ENCODE measurements at places on chromosomes 2 and 18.

- peak; percentile 52 for DNase-seq
Measured at GRCh38 chr2:37350034-37350433, 5.6 kb downstream of the QPCT start.

DNA sequence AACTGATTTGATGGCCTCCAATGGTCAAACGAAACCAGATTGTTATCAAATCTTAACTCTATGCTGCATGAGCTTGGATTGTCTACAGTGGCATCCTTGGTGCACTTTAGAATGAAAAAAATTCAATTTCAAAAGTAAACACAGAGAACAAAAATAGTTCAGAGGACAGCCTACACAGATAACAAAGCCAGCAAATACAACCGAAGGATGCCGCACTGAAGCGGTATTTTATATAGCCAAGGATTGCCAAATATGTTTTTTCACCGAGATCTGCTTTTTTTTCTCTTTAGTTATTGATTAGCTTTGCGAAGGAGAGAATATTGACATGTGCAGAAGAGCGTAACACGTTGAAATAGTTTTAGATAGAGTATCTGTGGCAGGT lies 72.0 kb downstream of the SLC4A3 start:
- DNase-seq: no peak

- no peak for DNase-seq
Measured at GRCh38 chr2:184830531-184830930, 232.2 kb downstream of the ZNF804A start.

DNA sequence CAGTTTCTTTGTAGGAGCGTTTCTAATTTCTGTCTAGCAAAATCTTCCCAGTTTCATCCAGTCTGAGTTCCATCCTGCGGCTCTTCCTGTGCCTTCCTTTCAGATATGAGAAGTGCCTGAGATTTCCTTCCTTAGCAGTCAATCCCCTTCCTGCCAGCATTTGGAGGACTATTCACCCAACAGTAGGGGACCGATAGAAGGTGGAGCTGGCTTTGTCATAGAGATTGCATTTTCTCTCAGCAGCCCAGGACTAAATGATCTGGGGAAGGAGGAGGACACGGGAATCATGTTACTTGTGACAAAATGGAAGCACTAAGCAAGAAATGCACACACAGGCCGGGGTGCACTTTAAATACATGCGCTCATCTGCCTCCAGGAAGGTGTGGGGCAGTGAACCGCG lies 5.6 kb upstream of the SMIM21 start:
- DNase-seq: no peak

DNA sequence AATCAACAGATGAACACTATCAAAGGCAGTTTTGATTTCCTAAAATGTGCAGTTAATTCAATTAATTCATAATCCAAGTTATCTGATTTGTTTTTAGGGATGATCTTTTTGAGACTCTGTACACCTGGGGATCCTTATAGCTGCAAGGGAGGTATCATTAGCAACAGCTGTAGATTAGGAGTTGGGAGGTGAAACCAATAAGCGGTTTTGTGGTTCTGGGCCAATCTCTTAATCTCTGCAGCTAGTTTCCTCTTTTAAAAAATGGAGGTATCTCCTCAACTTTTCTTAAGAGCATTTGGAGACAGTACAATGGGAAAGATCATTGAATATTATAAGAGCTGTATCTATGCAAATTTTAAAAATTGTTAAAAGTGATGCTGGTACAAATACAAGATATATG lies 126.0 kb downstream of the MC4R start:
- no peak for DNase-seq

GRCh38 chr18:22179174-22179573 lies 9.8 kb downstream of the GATA6 start:
- DNase-seq: no peak

DNA sequence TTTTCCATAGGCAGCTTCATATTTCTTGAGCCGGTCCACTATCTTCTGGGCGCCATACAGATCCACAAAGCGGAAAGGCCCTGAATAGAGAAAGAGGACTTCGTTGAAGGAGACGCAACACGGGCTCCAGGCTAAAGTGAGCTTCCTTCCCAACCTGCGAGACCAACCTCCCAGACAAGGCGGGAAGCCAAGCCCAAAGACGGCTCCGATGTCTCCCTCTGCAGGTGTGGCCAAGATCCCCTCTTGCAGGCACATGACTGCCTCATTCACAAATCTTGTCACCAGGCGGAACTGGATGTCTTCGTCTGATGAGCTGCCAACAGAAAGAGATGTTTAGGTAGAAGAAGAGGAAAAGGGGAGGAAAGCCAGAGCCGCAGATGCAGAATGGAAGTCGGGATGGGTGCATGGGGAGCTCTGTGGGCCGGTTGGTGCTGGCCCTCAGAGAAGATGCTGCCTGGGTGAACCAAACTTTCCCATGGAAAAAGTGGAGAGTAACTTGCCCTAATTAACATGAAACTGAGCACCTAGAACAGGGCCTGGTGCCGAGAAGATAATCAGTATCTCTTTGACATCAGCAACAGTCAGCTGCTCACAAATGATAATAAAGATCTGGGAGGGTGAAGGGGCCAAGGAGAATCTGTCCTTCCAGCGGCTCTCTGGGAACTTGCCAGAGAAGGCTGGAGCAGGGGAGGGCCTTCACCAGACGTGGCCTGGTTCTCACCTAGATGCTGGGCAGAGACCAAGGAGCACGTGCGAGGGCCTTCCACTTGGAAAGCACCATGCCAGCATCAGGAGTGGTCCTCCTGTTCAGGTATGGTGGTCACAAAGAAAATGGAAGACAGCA lies 18.6 kb downstream of the GAREM2 start:
- no peak for DNase-seq

GRCh38 chr2:111667542-111668273 lies 216.3 kb downstream of the ANAPC1 start:
- peak; percentile 42 for DNase-seq

DNA sequence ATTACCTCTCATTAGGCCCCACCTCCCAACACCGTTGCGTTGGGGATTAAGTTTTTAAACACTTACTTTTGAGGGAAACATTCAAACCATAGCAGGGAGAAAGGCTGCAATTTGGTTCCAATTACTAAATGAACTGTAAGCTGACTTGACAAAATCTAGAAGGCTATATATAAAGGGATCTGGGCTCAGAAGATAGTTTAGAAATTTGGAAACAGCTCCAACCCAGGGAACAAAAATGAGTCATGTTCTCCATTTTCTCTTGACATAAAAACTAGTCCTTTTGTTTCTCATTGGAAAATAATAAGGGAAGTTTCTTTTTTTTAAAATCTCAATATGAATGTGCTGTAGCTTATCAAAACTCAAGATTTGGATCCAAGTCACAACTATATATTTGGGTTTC lies 17.5 kb downstream of the MOGAT1 start:
- no peak for DNase-seq

- no peak for DNase-seq
Measured at GRCh38 chr18:29309366-29309765, 1132.4 kb upstream of the CDH2 start.

- no peak for DNase-seq
Measured at GRCh38 chr2:240401308-240401707, 34.2 kb upstream of the GPC1 start.
